ENCODE measurements at places on chromosomes 16 and 17.

DNA sequence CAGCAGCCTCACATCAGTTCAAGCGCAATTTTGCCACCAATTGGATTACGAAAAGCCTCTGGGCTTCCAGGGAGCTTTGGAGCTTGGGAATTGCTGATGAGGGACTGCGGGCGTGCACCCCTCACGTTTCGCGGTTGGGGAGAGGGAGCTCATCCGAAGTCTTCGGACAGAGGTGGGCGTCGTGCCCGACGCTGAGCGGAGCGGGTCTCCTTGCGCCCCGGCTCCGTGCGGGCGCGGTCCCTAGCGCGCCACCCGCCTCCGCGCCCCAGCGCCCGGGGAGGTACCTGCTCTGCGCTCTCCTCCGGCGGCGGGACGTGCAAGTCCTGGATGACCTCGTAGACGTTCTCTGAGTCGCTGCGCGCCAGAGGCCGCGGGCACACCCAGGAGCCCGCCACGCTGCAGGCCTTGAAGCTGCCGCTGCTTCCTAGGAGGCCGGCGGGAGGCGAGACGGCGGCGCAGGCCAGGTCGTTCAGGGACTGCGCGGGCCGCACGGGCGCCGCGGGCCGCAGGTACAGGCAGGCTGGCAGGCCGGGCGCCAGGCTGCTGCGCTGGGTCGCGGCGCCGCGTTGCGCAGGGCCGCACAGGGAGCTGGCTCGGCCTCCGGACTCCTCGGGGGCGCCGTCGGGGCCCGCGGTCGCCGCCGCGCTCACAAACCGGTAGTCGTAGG, 3.2 kb downstream of the ARHGAP27 start:
- no peak for DNase-seq

DNA sequence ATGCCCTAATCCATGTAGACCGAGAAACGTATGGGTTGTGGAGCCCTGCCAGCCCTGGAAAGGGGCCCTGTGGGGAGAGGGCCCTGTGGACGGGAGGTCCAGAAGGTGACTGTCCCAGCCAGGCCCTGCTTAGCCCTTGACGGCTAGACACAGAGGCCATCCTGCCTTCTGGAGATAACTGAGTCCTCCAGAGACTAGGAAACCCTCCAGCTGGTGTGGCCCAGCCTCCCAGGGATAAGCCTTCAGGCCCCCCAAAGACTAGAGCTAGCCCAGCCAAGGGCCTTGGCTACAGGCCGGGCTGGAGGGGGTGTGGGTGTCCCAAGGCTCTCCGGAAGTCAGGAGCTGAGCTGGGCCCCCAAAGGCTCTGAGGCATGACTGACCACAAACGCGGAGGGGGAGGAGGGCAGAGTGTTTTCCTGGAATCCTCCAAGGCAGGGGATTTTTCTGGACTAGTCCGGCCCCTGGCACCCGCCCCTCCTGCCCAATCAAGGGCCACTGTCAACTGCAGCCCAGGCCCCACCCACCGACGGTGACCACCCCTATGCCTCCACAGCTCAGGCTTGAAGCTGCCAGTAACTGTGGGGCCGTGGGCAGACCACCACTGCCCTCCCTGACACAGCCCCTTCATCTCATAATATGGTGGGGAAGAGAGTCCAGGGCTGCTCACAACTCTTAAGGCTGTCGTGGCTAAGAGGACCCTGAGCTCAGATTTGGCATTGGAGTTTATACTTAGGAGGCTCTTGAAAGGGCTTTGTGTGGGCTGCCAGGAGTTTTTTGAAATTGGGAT, 885 bp upstream of the VASN start:
- DNase-seq = no peak

GRCh38 chr16:5447734-5448133, 350.1 kb upstream of the EEF2KMT start:
- no peak for DNase-seq

- DNase-seq = no peak
These were observed 1.2 kb downstream of the TBX2 start for GRCh38 chr17:61400717-61401388.

- no peak for DNase-seq
These were observed 59.5 kb downstream of the RPTOR start for GRCh38 chr17:80604009-80604669.

DNA sequence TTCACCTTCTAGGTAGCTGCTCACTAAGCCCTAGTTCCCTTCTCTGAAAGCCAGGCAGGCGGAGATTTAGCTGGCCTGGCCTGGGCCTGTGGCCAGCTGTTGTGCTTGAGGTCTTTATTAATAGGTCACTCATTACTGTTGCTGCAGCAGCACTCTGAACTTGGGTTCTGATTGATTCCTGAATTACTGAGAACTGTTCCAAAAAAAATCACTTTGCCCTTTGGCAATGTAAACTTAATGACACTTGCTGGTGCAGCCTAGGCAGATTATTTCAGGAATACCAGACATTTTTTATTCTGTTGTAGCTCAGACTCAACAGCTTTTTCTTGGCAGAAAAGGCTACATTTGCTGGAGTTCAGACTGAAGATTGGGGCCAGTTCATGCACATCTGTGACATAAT, 2.7 kb downstream of the TOM1L1 start:
- DNase-seq = no peak

DNA sequence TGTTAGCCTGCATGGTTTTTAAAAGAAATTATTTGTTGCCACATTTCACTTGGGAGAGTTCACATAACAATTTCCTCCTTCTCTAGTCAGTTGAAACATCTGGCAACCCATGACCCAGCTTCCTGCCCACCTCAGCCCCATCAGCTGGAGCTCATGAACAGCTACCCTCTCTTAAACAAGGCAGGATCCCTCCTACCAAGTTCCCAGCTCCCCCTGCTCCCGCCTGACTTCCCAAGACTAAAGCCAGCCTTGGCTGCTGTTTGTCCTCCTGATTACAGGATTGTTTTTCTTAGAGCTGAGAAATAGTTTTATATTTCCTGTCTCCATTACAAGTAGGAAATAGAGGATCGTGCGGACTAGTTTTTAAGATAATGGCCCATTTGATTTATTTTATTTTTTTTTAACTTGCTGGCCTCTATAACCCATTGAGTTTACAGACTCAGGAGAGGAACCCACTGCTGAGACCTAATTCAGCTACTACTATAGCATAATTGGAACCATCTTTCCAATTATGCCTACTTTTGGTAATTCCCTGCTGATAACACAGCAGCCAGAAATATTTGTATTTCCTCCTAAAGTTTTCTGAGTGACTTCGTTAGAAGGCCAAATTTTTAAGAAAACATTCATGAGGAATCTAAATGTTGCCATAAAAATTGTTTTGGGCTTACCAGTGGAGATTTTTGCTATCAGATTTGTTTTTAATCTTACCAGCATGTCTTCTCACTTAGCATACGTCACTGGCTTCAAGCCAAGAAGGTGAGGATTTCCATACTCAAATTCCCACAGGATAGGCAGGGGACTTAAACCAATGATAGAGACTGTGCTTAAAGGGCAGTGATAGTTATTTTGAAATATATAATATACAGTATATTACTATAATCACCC, 90.0 kb downstream of the ELAC2 start:
- no peak for DNase-seq

Measured in cortex of kidney (tissue), 1 donor.